ENCODE measurements at places on chromosomes 6 and 20.

GRCh38 chr6:77178821-77179220 lies 284.5 kb downstream of the HTR1B start:
- DNase-seq, result peak; percentile 41

DNA sequence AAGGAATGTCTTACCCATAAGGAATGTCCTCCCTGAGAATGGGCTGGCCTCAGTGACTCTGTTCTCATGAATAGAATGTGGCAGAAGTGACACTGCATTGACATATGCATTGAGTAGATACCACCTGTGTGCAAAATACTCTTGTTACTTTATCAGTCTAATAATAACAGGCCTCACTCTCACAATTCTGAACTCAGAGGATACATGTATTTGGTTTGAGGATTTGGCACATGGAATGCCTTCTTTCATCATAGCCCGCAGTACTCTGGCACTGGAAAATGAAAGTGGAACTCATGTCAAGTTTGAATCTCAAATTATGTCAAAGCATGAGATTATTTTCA lies 52.9 kb upstream of the PLCB4 start:
- DNase-seq, result peak; percentile 51

- DNase-seq, result no peak
These were observed 5.4 kb upstream of the DNAJC5 start for GRCh38 chr20:63889241-63890200.

DNA sequence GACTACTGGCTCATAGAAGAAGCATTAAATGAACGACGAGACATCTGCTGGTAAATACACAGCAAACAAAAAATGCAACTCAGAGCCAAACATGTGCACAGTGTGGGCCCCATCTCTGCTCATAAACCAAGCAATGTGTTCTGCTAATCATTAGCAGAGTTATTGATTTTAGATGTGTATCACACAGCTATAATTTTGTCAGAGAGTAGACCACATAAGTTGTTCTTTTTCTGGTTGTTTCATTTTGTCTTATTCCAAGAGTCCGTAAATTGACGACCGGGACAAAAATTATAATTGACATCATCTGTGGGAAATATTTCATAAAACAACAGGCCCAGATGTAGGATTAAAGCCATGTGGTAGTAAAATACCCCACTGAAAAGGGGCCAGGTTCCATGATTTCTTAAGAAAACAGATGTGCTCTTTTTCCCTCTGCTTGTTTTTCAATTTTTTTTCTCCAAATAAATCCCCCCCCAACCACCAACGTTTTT lies 423.6 kb downstream of the HAO1 start:
- DNase-seq, result peak; percentile 80

DNA sequence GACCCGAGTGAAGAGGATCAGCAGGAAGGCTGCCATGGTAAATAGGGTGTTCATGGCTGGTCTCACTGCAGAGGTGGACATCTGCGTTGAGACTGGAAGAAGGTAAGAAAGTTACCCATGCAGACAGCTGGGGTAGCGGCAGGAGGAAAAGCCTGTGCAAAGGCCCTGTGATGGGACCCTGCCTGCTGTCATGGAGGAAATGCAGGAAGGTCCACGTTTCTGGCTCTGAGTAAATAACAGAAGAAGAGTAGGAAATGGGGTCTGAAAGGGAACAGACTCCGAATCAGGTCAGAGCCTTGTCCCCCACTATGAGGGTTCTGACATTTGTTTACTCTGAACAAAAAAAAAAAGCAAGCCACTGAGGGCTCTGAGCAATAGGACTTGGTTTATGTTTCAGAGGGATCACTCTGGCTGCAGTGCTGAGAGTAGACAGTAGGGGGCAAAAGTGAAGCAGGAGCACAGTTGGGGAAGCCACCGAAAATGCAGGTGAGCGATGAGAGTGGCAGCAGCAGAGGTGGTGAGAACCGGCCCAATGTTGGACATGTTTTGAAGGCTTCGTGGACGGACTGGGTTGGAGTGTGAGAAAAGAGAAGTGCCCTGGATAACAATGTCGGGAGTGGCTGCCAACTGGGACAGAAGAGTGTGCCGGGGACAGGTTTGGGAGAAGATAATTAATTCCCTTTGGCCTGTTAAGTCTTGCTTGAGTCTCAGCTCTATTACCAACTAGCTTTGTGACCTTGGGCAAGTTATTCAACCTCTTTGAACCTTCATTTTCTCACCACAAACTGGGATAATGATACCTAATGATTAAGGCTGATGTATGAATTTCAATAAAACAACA lies 57.9 kb upstream of the MAP7 start:
- peak; percentile 45 for DNase-seq

- no peak for DNase-seq
These were observed 101.9 kb downstream of the QRSL1 start for GRCh38 chr6:106731144-106731842.

DNA sequence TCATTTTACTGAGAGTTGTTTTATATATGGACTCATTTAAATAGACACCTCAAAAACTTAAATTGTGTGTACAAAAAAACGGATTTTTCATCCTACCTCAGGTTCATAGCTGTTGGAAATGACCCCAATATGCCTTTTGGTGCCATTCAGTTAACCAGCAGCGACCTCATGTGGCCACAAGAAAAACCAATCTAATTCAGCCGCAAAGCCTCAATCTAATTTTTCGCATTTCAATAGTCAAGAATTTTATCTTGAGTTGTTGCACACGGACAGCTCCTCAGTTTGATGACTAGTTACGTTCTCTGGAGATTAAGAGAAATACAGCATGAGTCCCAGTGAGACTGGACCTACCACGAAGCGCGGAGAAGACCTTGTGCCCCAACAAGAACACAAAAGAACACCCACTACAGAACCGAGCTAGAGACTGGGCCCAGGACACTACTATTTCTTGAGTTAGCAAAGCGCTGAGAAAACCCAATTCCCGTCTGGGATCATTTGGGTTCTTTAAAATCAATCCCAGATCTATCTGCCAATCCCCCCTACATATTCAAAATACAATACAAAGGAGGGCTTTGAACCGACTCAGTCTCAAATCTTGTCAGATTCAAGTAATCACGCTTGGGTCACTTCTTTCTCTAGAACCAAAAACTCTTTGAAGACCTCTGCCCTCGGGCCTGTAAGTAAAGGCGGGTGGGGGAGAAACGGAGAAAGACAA lies 1.1 kb downstream of the TCP11 start:
- DNase-seq, result peak; percentile 75

- no peak for DNase-seq
These were observed 97.9 kb downstream of the LRRC1 start for GRCh38 chr6:53892707-53893106.

- no peak for DNase-seq
These were observed 55.3 kb upstream of the FAM83D start for GRCh38 chr20:38870733-38871559.

DNA sequence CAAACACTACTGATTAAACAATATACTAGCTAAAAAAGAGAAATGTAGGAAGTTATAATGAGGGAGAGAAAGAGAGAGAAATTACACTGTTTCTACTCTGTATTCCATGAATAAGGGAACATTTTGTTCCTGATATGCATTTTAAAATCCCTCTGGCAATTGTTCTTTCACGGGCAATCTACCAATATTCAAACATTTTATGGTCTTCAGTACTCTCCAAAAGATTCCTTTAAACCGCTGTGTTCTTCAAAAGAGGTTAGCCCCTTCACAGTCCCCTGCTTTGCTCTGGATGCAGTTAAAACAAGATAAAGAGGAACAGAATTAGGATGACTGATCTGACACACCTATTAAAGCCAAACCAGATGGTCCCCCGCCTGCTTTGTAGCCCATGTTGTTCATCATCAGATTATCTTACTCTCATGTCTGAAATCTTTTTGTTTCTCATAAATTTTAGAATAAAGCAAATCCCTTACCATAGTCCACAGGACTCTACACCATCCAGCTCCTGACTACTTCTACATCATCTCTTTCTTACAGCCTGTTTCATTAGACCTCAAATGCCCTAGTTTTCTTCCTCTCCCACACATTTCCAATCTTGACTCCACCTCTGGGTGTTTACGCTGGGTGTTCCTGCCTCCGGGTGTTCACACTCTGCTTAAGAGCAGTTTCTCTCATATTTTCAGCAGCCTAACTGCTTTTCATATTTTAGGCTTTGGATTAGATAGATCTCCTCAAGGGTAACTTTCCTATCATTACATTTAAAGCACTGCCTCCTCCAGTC lies 399.7 kb downstream of the COL12A1 start:
- DNase-seq, result no peak

DNA sequence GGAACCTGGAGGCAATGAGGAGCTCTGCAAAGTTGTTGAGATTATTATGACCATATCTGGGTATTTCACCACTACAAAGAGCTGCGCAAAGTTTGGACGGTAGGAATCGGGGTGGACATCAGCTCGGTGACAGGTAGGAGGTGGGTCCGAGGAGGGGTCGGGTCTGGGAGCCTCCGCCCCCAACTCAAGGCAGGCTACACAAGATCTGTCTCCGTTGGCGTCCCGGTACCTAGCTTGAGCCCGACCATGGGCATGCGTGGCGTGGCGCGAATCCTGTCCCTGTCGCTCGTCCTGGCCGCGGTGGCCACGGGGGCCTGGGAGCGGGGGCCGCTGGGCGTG lies 40.2 kb upstream of the ZNFX1 start:
- no peak for DNase-seq

GRCh38 chr6:170575250-170575649 lies 9.2 kb downstream of the PDCD2 start:
- DNase-seq, result no peak
